ENCODE measurements at places on chromosomes 7 and 10. TPM values are rescaled to one million over a fixed set of nuclear protein-coding genes. Genes with fewer than 3 reads are reported as not detected.

AQP1 gene
- total RNA-seq = 0.82 TPM

ZNF680 gene
- 7.8 TPM for total RNA-seq

AGAP5 gene
- 4.7 TPM for total RNA-seq

GRCh38 chr7:5237286-5237685 lies 45.5 kb upstream of the SLC29A4 start:
- no peak for DNase-seq

DNA sequence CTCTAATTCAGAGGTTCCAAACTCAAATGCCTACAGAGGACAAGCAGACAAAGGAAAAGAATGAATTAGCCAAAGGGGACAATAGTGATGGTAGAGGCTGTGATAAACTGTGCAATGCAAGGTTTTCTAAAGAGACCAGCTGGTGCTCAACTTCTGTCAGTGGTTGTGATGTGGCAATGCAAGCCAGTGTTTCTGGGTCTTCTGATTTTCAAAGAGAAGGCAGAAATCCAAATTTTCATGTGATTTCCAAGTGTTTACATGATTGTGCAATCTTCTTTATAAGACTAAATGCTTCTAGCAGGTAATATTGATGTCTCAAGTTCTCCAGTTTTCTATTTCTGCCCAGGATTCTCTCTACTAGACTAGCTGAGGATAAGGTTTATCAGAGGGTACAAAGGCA lies 135.9 kb downstream of the PCDH15 start:
- no peak for DNase-seq

- DNase-seq = no peak
Measured at GRCh38 chr10:113866551-113867394, 12.3 kb downstream of the NHLRC2 start.

GRCh38 chr7:5699467-5700384 lies 81.7 kb downstream of the RNF216 start:
- no peak for DNase-seq

DNA sequence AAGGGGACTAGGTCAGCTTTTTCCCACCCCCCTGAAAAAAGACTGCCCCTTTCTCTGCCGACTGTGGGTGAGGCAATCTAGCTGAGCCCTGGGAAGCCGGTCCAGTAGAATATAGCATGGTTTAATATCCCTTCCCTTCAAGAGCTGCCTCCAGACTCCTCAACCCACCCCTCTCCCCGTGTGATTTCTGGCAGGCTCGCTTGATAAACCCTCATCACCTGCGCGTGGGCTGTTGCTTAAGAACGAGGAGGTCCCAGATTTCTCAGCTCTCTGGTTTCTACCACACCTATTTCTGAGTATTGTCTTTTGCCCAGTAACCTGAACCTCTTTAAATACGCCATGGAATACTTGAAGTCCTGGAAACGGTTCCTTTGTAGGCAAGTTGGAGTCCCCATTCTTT lies 2.0 kb upstream of the LRRC4 start:
- DNase-seq = no peak

CNTNAP2 gene
- total RNA-seq = under 0.01 TPM

DNA sequence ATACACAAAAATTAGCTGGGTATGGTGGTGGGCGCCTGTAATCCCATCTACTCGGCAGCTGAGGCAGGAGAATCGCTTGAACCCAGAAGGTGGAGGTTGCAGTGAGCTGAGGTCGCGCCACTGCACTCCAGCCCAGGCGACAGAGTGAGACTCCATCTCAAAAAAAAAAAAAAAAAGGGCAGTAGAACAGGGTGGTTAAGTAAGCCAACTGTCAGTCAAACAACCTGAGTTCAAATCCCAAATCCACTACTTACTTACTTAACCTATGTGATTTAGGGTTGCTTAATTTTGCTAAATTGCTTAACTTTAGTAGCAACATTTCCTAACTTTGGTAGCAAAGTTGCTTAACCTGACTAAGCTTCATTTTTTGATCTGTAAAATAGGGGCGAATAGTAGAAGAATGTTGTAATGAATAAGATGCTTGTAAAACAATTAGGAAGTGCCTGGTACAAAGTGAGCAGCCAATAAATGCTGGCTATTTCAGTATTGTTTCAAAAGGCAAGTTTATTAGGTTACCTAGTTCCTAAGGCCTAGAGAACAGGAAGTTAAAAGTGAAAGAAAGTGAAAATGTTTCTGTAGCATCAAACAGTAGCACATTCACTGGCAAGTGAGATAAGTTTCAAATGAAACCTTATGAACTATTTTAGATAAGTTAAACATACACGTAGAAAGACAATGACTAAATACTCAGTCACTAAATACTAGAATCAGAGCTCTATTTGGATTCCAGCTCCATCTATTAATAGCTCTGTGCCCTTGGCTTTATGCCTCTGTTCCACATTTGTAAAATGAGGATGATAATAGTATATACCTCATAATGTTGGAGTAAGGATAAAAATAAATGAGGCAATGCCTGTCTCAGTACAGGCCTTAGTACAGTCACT lies 64.3 kb downstream of the HOXA1 start:
- DNase-seq = no peak

DNA sequence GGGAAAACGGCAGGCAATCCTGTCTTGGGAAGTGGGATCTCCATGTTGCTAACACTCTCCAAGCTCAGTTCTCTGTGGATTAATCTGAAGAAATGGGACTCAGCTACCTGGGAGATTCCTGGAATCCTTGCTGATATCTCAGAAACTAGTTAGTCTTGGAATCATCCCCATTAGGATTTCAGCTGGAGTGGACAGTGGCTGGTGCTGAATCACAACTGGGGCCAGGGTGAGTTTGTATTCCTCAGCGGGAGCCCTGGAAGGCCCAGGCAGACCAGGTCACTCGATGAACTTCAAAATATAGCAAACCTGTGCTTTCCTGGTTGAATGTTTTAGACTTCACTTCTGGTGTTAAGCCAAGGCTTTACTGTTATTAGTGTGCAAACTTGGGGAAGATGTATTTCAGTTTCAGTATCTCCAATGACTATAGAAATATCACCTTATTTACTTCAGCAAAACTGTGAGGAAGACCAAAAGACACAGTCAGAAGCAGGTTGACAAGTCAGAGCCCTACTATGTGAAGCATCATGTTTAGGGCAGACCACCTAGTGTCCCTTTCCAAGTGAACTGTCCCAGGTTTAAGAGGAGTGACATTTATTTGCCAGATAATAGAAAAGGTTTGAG lies 126.1 kb downstream of the AOAH start:
- no peak for DNase-seq

SPACDR gene
- not detected for total RNA-seq

Data from glomerular endothelial cell (primary cell).